Smooth muscle cell of the brain vasculature (primary cell): ENCODE measurements at places on chromosomes 3 and 15.

GRCh38 chr3:170483485-170484262 lies 65.0 kb downstream of the CLDN11 start:
- DNase-seq = no peak

DNA sequence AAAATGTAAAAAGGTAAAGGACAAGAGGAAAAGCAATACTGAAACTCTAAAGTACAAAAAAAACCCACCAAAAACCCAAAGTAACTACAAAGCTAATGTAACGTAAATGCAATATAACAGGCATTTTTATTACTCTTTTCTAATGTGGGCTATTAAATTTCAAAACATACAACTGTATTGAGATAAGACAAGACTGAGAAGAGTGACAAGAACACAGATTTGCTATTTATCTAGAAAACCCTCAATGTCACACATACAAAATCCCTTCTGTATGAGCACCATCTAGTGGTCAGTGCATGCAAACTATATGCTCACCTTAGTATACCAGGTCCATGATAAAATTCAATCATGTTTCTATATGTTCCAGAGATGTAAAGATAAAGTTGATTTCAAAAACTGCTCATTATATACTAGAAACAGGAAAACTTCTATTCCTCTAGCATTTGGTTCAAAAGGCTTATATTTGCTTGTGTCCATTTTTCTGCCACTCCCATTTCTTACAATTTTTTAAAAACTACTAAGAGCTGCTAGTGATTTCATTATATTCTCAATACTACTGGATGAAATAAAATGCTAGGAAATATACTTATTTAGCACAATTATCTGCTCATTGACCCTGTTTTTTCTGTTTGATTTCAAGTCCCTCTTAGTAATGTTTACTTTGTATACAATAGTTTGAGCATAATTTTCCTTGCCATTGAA lies 111.4 kb downstream of the DLG1 start:
- DNase-seq = peak; percentile 26

- no peak for DNase-seq
Measured at GRCh38 chr3:168003911-168004310, 91.8 kb downstream of the GOLIM4 start.

DNA sequence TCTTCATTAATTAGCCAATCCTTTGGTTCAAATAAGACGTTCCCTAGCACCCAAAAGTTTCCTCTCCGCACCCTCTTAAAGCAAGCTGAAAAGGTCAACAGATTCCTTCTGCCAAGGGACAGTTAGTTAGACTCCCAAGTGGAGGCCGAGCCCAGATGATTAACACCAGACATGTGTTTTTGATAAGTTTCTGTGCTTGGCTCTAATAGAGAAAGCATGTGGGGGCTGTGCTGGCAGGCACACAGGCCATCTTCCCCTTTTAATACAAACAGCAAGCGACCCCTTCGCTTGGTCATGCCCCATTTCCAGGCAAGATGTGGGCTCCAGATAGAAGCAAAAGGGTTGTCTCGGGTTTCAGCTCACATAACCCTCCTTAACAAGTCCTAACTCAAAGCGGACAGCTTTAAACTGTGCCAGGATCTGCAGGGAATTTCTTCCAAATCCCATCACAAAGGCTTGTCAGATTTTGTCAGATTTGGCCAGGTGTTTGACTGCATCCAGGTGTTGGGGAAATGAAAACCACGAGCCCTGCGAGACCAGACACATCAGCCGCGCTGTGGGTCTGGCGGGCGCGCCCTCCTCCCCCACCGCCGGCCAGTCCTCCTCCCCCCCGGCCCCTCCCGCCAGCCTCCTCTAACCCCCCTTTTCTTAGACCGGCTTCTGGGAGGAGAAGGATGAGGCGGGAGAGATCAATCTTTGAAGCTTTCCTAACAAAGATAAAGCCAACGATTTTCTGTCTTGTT lies 3.3 kb downstream of the HES1 start:
- DNase-seq = no peak
